ENCODE measurements at places on chromosomes 13 and 19.

GRCh38 chr13:99987154-99988019, 5.8 kb downstream of the ZIC2 start:
- DNase-seq, result no peak

DNA sequence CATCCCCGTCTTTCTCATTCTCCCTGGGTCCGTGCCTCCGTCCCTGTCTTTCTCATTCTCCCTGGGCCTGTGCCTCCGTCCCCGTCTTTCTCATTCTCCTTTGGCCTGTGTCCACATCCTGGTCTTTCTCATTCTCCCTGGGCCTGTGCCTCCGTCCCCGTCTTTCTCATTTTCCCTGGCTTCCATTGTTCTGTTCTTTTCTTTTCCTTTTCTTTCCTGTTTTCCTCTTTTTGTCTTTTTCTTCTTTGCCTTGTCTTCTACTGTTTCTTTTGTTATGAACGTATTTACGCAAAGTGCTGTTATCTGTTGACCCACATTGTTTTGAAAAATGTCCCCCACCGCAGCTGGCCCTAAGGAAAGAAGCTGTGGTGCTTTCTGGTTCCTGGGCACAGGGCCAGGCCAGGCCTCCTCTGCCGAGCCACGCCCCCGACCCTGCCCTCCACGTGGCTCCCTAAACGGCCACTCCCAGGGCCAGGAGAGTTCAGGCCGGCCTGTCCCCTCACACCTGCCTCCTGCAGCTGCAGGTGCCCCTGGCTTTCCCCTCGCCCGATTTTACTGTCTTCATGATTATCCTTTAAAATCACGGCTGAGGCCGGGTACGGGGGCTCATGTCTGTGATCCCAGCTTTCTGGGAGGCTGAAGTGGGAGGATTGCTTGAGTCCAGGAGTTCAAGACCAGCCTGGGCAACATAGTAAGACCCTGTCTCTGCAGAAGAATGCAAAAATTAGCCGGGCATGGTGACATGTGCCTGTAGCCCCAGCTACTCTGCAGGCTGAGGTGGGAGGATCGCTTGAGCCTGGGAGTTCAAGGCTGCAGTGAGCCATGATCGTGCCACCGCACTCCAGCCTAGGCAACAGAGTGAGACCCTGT, 14.0 kb upstream of the TMPRSS9 start:
- no peak for DNase-seq

GRCh38 chr19:271856-272255, 19.3 kb downstream of the PLPP2 start:
- no peak for DNase-seq

GRCh38 chr19:18878858-18879578, 16.9 kb downstream of the CERS1 start:
- DNase-seq, result no peak

DNA sequence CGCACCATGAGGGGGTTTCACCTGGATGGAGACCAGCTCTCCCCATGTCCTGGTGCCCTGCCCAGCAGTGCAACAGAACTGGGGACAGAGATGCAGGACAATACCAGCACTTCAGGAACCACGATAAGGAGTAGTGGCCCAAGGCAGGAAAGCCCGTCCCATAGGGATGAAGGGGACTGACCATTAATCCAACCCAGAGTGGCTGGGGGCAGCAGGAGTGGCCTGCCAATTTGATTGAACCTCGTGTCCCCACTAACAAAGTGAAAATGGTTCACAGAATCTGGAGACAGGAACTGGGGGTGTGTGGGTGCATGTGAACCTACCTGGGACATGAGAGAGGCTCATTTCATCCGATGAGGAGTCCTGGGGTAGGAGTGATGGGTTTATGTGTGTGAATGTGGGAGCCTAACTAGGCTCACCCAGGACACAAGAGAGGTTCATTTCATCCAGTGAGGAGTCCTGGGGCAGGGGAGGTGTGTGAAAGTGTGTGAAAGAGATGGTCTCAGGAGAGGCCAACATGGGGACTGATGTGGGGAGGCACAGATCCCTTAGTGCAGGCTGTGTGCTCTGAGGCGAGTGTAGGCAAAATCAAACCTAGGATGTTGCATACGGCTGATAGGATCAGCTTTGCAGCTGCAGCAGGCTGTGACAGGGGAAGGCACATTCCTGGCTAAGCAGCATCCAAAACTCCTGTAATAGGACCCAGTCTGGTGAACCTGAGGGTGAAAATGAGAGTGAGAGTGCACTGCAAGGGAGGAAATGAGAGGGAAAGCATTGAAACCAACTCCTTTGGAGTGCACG, 98.2 kb downstream of the ZNF429 start:
- no peak for DNase-seq

DNA sequence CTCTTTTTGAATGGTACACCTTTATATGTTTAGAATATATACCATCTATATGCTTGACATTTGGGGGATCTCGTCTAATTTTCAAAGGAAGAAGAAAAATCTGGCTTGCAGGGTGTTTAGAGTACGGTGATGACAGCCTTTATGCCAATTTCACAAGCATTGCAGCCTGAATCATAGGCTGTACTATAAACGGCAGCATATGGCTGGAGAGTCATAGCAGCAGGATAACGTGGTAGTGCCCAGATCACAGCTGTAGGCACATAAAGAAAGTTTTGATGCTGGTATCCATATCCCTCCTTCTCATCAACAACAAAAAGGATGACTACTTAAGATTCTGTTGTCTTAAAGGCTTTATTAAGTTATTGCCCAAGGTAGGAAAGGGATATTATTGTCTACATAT, 253.0 kb downstream of the PCDH9 start:
- no peak for DNase-seq

GRCh38 chr19:30686176-30686820, 314.1 kb downstream of the ZNF536 start:
- no peak for DNase-seq

- no peak for DNase-seq
Observed at GRCh38 chr13:73358606-73359095, 299.8 kb downstream of the KLF5 start.
